ENCODE measurements at places on chromosomes 16 and 17.

- DNase-seq, result no peak
These were observed 71.5 kb upstream of the RCVRN start for GRCh38 chr17:9976283-9977179.

- DNase-seq, result no peak
These were observed 28.1 kb downstream of the CBFA2T3 start for GRCh38 chr16:88948781-88949490.

DNA sequence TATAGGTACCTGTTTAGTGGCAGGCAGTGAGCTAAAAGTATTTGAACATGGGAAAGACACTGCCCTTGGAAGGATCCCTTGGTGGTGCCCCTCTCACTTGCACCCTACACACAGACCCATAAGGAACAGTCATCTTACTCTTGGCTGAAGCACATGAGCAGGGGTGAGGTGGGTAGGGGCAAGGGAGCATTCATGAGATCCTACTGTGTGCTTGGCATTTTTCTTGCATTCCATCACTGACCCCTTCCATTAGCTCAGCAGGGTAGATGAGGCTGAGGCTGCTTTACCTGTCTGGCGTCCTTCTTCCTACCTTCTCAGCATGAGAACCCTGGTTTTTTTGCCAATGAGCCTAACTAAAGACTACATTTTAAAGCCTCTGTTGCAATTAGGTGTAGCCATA is 48.3 kb downstream of the CCT6B start:
- DNase-seq, result no peak

- no peak for DNase-seq
These were observed 10.3 kb upstream of the NPTX1 start for GRCh38 chr17:80486692-80487091.

- no peak for DNase-seq
These were observed 282.9 kb downstream of the SOX9 start for GRCh38 chr17:72403713-72404209.

DNA sequence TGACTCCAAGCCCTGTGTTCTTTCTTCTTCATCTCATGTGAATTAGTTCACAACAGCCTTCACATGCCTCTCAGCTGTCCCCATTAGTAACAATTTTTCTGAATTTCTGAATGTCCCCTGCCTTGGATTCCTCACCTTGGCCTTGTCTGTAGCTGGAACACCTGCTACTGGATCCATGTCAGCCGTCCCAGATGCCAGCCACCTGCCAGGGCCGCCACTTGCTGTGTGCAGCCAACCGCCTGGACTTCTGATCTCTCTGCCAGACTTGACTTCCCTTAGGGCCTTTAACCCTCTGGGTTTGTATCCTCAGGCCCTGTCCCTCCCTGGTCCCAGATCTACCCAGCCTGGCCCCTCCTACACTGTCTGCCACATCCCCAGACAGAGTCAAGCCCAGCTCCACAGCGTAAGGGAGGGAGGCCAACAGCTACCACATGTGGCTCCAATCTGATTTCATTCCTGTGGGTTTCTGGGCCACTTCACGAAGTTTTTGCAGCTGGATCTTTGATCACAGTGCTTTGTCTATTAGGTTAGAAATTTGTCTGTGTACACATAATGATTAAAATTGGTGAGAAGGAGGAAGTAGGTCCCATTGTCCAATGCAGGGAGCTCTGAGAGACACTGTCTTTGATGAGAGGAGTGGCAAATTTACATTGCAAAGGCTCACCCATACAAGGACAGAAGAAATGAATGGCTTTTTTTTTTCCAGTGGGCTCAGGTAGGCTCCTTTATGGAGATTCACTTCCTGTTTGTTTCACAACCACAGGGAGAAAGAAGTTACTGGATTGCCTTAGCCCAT is 15.3 kb downstream of the MPP2 start:
- DNase-seq, result no peak

GRCh38 chr17:38602453-38602852 is 3.3 kb downstream of the SRCIN1 start:
- DNase-seq, result no peak

- DNase-seq, result no peak
These were observed 8.2 kb downstream of the PLD2 start for GRCh38 chr17:4815043-4815675.

GRCh38 chr17:57009737-57010445 is 32.0 kb downstream of the SCPEP1 start:
- no peak for DNase-seq
